ENCODE measurements at places on chromosomes 7 and 10.

GRCh38 chr7:78194611-78195010, 396.0 kb downstream of the PHTF2 start:
- DNase-seq: no peak

DNA sequence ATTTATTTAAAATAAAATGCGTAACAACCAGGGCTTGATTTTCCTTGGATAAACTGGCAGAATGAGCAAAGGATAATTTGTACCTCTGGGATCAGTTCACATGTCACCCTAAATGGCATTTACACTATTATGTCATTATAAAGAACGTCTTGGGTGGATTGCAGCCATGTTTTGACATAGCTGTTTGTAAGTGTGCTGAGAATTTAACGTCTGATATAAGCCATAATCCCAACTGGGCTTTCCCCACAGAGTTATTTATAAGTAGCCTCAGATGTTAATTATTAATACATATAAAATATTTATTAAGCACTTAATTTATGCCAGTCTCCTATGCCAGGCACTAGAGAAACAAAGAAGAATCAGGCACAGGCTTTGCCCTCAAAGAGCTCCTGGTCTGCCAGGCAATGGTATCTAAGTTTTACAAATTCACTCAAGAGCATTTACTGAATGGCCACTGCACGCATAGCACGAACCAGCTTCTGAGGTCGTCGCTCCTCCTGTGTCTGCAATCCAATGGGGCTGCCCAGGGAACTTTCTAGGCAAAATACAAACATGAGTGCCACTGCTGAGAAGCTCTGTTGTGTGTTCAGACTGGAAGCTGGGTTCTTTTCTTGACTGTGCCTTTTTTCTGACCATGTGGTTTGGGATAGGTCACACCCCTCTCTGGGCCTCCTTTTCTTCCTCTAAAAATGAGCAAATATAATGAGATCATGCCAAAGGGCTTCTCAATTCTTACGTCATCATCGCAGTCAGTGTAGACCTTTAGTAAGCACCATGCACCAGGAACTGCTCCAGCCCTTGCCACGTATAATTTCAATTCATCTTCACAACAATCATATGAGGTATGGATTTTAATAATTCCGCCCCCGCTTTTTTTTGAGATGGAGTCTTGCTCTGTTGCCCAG, 11.3 kb upstream of the CTBP2 start:
- no peak for DNase-seq

DNA sequence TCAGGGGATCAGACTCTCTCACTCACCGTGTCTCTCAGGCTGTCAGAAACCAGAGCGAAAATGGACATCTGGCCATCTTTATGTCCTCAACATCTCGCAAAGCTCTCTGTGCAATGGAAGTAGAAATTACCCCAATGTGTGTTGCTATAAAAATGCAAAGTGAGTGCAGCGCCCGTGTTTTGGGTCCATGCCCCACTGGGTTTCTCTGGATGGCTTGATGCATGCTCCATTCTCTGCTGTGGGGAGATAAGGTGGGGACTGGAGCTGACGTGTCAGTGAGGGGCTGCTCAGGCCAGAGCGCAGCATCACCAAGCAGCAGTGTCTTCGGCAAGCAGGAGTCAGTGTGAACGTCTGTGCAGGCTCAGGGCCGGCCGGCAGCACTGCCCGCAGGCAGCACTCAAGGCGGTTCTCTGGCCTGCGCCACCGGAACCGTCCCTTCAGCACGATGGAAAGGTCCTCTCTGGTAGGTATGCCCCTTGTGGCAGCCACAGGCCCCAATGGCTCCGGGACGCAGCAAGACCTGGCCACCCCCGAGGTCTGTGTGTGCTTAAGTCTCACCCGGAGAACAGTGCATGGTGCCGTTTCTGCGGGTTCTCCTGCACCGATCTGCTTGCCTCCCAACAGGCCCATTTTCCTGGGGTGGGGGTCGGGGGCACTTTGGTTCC, 30.2 kb downstream of the WDR86 start:
- DNase-seq: no peak

- no peak for DNase-seq
Measured at GRCh38 chr7:44177570-44178131, 11.6 kb downstream of the GCK start.

DNA sequence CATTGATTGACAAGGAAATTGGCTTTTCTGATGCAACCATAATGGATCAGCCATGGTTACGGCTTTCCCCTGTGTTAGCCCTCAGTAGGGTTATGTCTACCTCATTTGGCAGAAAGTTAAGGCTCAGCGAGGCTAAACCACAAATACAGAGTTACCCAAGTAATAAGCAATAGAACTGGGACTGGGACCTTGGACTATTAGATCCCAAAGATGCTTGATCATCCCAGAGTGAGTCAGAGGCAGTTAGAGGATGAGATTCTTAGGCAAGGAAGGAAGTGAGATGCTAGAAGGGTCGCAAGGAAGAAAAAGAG, 401.4 kb downstream of the TNS3 start:
- no peak for DNase-seq

GRCh38 chr10:122362621-122363020, 11.9 kb upstream of the PLEKHA1 start:
- DNase-seq: no peak

- DNase-seq: no peak
Measured at GRCh38 chr7:10315881-10316280, 657.8 kb upstream of the PHF14 start.

DNA sequence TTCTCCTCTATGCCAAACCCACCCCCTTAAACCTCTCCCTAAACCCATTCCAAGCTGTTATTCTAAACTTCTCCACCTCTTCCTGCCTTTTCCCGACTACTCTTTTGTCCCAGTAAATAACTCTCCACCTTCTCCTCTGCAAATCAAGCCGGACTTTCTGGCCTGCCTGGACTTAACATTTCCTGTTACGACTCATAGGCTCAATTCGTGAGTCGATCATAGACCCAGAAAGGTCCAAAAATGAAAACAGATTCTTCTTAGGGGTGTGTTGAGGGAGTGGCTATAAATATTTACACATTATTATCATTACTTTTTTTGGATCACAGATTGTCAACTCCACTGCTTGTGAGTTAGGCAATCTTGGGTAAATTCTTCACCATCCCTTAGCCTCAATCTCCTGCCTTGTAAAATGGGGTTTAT, 59.0 kb upstream of the HABP2 start:
- no peak for DNase-seq

- no peak for DNase-seq
Measured at GRCh38 chr10:80279146-80279545, 10.3 kb downstream of the MAT1A start.

GRCh38 chr10:97184971-97185325, 811 bp downstream of the SLIT1 start:
- DNase-seq: no peak

DNA sequence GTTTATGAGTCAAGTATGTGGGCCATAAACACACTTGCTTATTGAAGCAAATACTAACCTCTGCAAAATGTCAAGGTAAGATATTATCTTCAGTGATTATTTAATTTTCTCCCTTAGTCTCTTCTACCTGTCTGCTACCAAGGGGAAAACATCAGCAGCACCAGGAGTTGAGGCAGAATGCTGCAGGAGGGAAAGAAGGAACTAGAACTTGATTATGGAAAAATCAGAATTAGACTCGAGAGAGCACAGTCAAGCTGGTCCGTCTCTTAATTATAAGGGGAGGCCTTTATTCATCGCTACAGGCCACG, 4.9 kb upstream of the ZFYVE27 start:
- DNase-seq: no peak

DNA sequence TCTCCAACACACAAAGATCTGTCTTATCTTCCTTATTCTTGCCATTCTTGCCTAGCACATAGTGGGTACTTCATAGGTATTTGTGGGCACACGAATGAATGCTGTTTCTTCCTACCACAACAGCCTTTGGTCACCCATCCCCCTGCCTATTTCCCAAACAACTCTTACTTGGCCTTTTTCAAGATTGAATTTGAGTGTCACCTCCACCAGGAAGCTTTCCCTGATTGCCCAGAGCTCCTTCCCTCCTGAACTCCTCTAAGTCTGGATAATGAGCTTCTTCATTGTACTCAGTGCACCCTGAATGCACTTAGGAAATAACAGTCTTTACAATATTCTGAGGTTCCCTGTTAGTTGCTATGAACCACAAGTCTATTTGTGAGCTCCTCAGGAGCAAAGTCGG, 11.6 kb upstream of the PDZD8 start:
- DNase-seq: no peak

GRCh38 chr7:152924826-152925411, 165.4 kb downstream of the ACTR3B start:
- DNase-seq: no peak

DNA sequence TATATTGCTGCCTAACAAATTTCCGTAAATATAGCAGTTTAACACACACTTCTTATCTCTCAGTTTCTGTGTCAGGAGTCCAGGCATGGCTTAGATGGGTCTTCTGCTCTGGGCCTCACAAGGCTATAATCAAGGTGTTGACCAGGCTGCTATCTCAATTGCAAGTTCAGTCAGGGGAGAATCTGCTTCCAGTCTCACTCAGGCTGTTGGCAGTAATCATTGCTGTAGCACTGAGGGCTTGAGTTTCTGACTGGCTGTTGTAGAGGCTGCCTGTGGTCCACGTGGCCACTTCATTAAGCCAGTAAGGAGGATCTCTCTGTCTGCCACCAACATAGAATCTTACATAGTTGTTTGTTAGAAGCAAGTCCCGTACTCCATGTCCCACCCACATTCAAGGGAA, 138.4 kb downstream of the ST7 start:
- no peak for DNase-seq

GRCh38 chr10:90635111-90635765, 222.6 kb downstream of the HTR7 start:
- no peak for DNase-seq

DNA sequence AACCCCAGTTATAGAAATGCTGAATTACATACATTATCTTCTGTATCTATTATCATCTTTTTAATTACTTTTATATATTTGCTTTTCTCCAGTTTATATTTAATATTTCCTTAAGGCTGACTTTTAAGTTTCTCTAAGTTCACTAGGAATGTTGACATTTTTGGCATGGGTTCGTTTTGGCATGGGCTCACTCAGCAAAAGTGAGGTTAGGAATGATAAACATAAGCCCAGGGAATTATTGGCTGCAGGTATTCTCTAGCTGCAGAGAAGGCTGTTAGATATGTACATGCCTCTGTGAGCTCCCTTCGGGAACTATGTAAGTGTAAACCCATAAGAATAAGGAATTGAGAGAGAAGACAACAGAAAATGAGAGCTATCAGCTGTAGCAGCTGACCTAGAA, 63.6 kb upstream of the RAB18 start:
- no peak for DNase-seq

DNA sequence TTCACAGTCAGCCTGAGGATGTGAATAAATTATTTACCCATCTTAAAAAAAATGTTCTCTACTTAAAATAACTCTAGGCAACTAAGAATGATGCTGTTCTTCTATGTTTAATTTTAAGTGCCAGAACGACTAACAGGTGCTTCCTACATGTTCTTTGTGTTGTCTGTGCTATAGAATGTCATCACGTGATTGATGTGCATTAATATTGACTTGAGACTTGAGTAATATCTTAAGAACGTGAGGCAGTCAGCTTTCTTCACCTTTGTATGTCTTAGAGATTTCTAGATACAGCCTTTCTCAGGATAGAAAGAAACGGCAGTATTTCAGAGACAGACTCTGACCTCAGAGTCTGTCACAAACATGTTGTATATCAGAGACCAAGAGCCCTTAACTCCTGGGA, 274.6 kb downstream of the KCND2 start:
- no peak for DNase-seq

DNA sequence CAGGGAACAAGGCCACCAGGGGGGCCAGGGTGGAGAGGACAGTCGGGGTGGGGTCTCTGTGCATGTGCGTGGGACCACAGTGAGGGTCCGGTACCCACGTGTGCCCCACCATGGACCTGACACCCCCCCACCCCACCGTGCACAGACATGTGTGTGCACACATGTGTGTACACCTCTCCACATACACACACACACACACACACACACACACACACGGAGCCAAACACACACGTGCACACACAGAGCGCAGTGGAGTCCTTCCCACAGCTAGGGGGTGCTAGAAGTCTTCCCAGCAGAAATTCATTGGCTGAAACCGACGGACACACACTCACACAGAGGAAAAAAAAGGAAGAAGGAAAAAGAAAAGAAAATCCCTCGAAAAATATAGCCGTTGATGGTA, 42.8 kb upstream of the GNA12 start:
- no peak for DNase-seq

DNA sequence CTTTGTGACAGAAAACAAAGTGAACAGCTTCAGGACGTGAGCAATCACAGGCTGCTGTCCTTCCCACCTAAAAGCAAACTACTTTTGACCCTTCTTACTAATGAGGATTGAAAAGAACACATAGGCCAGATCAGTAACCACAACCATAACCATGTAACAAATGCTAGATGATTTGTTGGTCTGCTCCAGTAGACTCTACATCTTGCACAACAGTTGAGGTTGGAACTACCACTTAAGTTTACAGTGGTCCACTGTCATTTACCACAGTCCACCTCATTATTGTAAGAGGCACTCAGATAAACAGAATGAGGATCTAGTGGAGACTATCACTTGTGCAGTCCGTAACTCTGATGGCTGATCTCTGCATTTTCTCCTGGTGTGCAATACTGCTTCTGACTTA, 27.8 kb downstream of the NET1 start:
- no peak for DNase-seq

- no peak for DNase-seq
Measured at GRCh38 chr7:137328373-137329120, 15.0 kb downstream of the PTN start.

DNA sequence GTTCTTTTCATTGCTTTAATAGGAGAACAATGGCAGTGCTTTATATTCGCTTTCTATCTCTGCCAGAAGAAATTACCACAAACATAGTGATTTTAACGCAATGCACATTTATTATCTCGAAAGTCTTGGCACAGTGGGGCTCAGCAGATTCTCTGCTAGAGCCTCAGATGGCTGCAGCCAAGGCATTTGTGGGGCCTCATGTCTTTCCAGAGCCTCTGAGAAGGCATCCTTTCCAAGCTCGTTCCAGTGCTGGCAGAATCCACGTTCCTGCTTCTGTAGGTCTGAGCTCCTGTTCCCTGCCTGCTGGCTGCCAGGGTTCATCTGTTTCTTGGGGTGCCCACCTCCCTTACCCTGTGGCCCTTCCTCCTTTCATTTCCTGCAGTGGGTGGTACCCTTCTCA, 60.2 kb downstream of the LRRC18 start:
- DNase-seq: no peak

DNA sequence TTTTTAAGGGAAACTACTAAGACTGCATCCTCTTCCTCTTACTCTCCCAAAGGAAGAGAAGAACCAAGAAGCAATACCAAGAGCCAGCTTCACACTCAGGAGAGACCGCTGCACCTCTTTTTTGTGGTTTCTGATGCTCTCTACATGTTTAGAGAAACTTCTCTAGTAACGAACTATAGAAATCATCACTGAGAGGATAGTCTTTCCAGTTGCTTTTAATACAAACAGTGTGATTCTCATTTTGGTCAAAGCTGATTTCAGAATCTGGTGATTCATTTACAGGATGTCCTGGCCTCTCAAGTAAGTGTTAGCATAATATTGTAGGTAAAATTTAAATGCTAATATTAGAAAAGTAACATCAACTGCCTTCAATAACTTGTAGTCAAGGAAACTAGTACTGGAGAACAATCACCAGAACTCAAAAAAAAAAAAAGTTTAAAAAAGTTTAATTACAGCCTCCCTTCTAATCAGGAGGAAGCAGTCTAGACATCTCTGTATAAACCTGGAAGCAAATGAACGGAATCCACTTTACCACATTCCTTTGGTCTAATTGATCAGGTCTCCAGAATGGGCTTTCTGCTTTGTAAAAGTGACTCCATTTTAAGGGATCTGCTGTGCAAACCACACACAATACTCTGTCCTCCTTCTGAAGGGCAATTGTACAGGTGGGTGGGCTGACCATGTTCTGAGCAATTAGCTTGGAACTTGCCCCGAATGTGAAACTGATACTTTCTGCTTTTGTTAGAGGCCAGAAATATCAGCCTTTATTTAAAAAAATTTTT, 3.0 kb downstream of the LAMB1 start:
- DNase-seq: no peak

All from activated CD8-positive, alpha-beta memory T cell treated with anti-CD3 and anti-CD28 coated beads for 4 hours (primary cell).